ENCODE measurements at places on chromosomes 12 and 14. TPM values are rescaled to one million over a fixed set of nuclear protein-coding genes. Genes with fewer than 3 reads are reported as not detected.

The ERP27 gene
- total RNA-seq: 5.8 TPM

The SMCO2 gene
- total RNA-seq: not detected

The NELL2 gene
- 0.42 TPM for total RNA-seq

The STON2 gene
- 30.0 TPM for total RNA-seq

The IKZF4 gene
- 0.47 TPM for total RNA-seq

The MIPOL1 gene
- 2.1 TPM for total RNA-seq

Data from liver (tissue), 10 donors.